ENCODE measurements at places on chromosomes 1 and 21. TPM values are rescaled to one million over a fixed set of nuclear protein-coding genes. Genes with fewer than 3 reads are reported as not detected.

Gene LRRC39
- 2.0 TPM for total RNA-seq

Gene TP73
- 0.93 TPM for total RNA-seq

Gene FCGR1A
- 22.6 TPM for total RNA-seq

Gene CACNA1S
- not detected for total RNA-seq

Gene PRR9
- not detected for total RNA-seq

Gene ARMH1
- total RNA-seq, result 15.7 TPM

Gene RBM11
- total RNA-seq, result 2.5 TPM

GRCh38 chr21:32777269-32777668 is 5.7 kb upstream of the PAXBP1 start:
- no peak for DNase-seq
- H3K27ac ChIP-seq, result no peak overlapping the region
- H3K4me3 ChIP-seq, result no peak overlapping the region
- no peaks in the 10 kb centered on the region for H3K27me3 ChIP-seq
- H3K4me1 ChIP-seq, result peaks cover 24% of the 10 kb centered on the region

DNA sequence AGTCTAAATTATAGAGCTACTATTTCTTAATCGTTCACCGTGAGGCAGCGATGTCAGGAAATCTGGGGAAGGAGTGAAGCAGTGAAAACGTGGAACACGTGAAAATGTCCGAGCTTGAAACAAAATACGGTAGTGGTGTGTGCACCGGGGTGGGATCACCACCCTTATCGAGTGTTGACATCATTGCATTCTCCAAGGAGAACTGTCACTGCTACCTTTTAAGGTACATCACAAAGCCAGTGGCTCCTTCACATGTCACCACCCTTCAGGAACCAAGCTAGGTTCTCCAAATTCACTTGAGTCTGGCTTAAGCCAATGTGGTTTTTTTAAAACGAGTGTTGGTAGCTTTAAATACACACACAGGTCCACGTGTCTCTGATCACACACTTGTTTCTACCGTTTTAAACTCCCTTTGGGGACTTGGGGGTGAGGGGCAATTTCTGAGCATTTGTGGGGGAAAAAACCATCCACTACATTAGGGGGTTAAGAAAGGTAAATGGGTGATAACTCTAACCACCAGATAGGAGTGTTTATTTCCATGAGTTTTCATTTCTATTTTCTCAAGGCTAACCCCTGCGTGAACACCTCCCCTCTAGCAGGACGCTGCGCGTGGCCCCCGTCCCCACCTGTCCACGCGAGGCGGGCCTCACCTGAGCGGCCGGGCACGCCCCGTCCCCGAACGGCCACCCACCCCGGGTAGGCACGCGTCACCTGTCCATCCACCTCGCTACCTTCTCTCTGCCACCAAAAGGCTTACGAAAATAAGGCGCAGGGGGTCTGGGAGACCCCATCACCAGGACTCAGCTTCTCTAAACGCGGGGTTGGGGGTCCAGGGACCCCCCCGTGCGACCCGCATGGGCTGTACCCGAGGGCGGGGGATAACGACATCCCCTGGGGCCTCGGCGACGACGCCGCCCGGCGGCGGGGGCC is 978 bp downstream of the PRDM15 start:
- H3K27me3 ChIP-seq, result no peaks in the 10 kb centered on the region
- peaks cover 28% of the 10 kb centered on the region for H3K4me1 ChIP-seq
- peak; percentile 89 for DNase-seq

DNA sequence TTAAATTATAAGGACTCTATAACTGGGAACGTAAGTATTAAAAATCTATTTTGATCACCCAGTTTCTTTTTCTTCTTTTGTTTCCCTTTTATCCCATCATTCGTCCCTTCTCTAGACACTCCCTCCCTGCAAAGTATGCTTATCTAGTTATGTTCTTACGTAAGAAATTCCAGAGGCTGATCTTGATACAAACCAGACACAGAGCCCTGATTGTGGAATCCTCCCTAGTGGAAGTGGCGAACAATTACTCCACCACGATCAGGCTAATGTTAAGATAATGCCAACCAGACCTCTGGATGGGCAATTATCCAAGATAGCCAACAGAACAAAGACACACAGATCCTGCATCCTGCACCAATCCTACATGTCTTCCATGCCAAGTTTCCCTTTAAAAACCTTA is 1557.4 kb downstream of the PLA2G4A start:
- H3K4me1 ChIP-seq, result no peaks in the 10 kb centered on the region
- DNase-seq, result no peak
- no peak overlapping the region for H3K4me3 ChIP-seq
- no peak overlapping the region for H3K27ac ChIP-seq

DNA sequence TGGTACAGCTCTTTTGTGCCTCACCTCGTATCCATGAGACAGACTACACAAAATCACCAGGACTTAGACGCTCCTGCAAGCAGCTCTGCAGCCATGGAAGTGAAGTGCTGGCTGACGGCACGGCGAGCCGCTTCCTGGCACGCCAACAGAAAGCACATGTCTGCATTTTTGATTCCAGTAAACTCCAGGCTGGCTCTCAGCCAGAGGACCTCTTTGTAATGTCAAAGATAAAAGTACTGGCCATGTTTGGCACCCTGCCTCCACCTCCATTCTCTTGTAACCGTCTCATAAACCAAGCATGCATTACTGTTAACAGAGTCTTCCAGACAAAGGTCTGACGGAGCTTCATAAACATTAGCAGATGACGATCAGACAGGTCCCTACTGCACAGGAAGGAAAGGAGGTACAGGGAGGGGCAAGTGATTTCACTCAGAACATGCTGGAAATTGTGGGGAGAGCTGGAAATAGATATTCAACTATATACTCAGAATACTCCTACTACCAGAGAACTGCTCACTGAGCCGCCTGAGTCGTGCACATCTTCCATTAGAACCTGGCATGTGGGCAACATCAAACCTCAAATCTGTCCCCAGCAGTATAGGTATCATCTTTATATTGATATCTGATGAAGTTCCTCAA is 632.0 kb downstream of the SMYD3 start:
- peak overlapping the region; percentile 21 for H3K27ac ChIP-seq
- H3K4me3 ChIP-seq, result no peak overlapping the region
- no peaks in the 10 kb centered on the region for H3K36me3 ChIP-seq
- DNase-seq, result no peak
- no peaks in the 10 kb centered on the region for H3K27me3 ChIP-seq
- no peaks in the 10 kb centered on the region for H3K4me1 ChIP-seq

GRCh38 chr1:68237040-68237439 is 4.7 kb upstream of the WLS start:
- no peak overlapping the region for H3K27ac ChIP-seq
- H3K27me3 ChIP-seq, result peaks cover 11% of the 10 kb centered on the region
- no peak for DNase-seq
- no peaks in the 10 kb centered on the region for H3K36me3 ChIP-seq
- no peak overlapping the region for H3K4me3 ChIP-seq

DNA sequence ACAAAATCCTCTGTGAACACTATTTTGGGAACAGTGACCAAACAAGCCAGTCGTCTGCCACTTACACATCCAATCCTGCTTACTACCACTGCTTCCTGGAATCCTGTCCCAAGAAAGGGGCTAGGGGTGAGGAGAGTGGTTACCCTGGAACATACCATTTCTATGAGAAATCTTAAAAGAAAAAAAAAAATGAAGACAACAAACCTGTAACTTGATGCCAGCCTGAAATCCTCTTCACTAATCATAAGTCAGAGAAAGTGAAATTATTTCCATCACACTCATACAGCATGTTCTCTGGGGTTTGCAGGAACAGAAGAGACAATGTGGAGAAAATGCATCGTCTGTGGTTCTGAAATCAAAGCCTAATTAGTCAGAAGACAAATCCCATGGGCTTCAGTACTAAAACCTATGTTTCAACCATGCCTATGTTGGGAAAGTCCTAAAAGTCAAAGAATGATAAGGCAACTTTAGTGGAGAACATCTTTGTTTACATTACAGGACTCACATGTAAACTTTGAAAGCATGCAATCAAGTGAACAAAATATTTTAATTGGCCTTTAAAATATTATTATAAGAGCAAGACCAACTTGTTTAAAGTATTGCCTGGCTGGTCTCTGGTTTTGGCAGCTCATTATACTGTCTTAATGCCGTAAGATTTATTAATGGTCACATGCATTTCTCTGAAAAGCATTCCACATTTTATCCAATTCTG is 220.7 kb downstream of the LTN1 start:
- no peak for DNase-seq
- no peaks in the 10 kb centered on the region for H3K27me3 ChIP-seq
- no peak overlapping the region for H3K4me3 ChIP-seq
- H3K27ac ChIP-seq, result no peak overlapping the region
- H3K36me3 ChIP-seq, result no peaks in the 10 kb centered on the region

DNA sequence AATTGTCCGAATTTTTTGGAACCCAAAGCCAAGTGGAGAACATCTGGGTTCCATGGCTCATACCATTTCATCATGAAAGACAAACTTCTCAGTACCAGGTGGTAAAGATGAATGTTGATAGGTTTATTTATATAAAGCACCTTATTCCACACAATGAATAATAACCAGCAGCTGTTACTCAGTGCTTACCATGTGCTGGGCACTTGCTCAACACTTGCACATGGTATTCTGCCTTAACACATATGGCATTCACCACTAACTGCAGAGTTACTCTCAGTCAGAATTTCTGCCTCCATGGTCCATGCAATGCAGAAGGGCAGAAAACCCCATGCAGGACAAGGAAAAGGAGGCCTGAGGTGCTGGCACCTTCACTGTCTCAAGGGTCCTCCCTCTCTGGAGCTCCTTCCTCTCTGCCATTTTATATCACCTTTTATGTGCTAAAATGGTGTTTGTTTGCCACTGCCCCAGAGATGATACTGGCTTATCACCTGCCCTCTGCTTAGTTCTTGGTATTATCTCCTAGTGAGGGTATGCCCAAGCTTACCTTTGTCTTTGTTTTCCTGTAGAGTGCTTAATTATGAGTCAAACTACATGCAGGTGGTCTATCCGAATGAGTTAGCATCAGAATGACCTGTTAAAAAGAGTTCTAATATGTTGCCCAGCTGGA is 76.7 kb upstream of the ZNF326 start:
- H3K4me1 ChIP-seq, result no peaks in the 10 kb centered on the region
- no peak for DNase-seq

GRCh38 chr1:117013309-117013858 is 11.8 kb downstream of the CD101 start:
- H3K36me3 ChIP-seq, result no peaks in the 10 kb centered on the region
- no peak for DNase-seq
- no peak overlapping the region for H3K4me3 ChIP-seq
- H3K27ac ChIP-seq, result no peak overlapping the region

- H3K4me3 ChIP-seq, result no peak overlapping the region
- H3K36me3 ChIP-seq, result no peaks in the 10 kb centered on the region
- DNase-seq, result no peak
- no peaks in the 10 kb centered on the region for H3K4me1 ChIP-seq
- H3K27ac ChIP-seq, result no peak overlapping the region
These were observed 153.2 kb downstream of the LRIG2 start for GRCh38 chr1:113226148-113226547.

GRCh38 chr21:31064803-31065202 is 26.5 kb upstream of the KRTAP19-8 start:
- H3K4me1 ChIP-seq, result no peaks in the 10 kb centered on the region
- no peak overlapping the region for H3K27ac ChIP-seq
- no peaks in the 10 kb centered on the region for H3K27me3 ChIP-seq

DNA sequence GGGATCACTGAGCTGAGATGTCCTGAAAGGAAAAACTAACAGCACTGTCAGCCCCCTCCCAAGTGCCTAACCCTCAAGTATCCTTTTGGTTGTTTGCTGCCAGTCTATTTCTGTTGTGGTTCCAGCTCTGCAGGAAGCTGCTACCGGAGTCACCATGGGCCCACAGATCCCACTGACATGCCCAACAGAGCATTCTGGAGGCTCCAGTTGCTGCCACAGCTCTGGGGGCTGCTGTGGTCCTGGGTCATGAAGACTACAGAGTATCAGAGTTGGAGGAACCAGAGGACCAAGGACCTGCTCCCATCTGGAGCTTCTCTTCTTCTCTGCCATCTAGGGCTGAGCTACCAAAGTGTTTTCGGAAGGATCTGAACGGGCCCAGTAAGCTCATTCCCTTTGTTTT is 910 bp downstream of the LCE3A start:
- no peaks in the 10 kb centered on the region for H3K36me3 ChIP-seq
- H3K27ac ChIP-seq, result no peak overlapping the region
- DNase-seq, result no peak
- no peaks in the 10 kb centered on the region for H3K4me1 ChIP-seq
- H3K4me3 ChIP-seq, result no peak overlapping the region

- H3K4me1 ChIP-seq, result no peaks in the 10 kb centered on the region
- H3K36me3 ChIP-seq, result no peaks in the 10 kb centered on the region
- no peak overlapping the region for H3K27ac ChIP-seq
- no peaks in the 10 kb centered on the region for H3K27me3 ChIP-seq
These were observed 597.3 kb downstream of the PTPRU start for GRCh38 chr1:29833581-29833980.

- no peak for DNase-seq
- H3K36me3 ChIP-seq, result no peaks in the 10 kb centered on the region
- H3K27me3 ChIP-seq, result peaks cover 8% of the 10 kb centered on the region
- H3K27ac ChIP-seq, result no peak overlapping the region
- peaks cover 52% of the 10 kb centered on the region for H3K4me1 ChIP-seq
These were observed 2.7 kb downstream of the DOCK7 start for GRCh38 chr1:62685431-62685859.

DNA sequence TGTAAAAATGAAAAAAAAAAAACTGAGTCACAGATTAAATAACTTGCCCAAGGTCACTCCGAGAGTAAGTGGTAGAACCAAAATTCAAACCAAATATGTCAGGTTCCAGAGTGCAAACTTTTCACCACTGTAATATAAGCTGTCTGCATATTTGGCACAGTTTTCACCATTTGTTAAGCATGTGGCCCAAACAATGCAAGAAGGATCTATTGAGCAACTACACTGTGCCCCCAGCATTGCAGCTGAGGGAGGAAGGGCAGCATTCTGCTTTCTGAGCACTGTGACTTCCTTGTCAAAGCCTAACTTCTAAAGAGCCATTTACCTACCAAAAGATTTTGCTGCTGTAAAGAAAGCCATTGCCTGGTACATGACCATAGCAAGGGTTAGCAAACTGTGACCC is 133.4 kb downstream of the SYT2 start:
- peaks cover 13% of the 10 kb centered on the region for H3K36me3 ChIP-seq
- no peaks in the 10 kb centered on the region for H3K4me1 ChIP-seq
- DNase-seq, result no peak
- no peak overlapping the region for H3K4me3 ChIP-seq
- H3K27me3 ChIP-seq, result no peaks in the 10 kb centered on the region
